ENCODE measurements at places on chromosomes 2 and 18.

DNA sequence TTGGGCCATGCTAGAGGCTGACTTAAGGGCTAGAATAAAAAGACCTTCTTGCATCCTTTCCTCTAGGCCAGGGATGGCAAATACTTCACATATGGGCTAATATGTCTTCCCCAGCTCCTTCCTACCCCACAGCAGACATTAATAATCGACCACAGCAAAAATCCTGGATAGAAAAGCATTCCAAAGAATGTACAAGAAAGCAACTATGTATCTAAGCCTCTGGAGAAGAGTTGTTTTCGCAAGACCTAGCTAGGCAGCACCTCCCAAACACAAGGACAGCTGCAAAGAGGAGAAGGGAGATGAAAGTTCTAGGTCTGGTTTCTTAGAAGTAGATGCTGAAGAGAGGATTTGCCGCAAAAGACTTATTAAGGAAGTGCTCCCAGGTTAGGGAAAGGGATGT lies 372.6 kb downstream of the SLC4A3 start:
- DNase-seq: no peak

GRCh38 chr2:118274841-118275510 lies 186.7 kb downstream of the INSIG2 start:
- DNase-seq: no peak

DNA sequence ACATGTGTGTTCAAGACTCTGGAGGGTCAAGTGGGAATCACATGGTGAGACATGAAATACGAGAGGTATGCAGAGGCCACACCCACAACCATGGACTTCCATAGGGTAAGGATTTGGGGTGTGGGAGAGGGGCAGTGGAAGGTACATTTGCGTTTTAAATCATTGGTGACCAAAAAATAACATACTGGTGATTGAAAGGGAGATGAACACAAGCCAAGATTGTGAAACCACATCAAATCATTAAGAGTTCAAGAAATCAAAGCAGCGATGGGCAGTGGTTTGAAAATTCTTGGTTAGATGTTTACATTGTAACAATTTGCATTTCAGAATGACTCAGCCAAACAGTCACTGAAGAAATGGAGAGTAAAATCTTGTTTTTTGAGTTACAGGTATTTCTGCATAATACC lies 1.9 kb upstream of the CABYR start:
- no peak for DNase-seq

- peak; percentile 17 for DNase-seq
Observed at GRCh38 chr2:218343591-218343990, 13.1 kb upstream of the CATIP start.

GRCh38 chr2:32553829-32554432 lies 73.9 kb upstream of the TTC27 start:
- peak; percentile 35 for DNase-seq

GRCh38 chr2:85244828-85245227 lies 83.0 kb downstream of the TGOLN2 start:
- no peak for DNase-seq

DNA sequence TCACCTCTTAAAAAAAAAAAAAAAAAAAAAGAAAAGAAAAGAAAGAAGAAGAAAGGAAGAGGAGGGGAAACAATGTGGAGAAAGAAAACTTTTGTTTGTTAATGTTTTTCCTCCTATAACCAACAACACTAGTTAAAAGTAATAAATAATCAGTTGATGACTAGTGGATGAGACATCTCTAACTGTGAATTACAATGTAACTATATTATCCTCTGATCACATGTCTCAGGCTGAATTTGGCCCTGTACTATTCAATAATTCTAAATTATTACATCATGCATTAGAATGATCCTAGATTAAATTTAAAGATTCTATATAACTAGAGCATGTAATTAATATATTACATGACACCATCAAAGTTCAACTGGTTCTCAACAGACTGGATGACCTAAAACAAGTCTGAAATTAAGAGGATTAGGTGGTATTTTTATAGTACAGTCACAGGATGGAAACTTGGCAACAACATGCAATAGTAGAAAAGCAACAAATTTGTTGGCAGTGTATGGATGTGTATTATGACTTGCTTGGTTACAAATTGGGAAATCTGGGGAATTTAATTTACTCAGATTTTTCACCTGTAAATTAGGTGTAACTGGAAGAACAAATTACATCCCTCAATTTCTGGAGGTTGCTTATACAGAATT lies 269.3 kb upstream of the SETBP1 start:
- no peak for DNase-seq

DNA sequence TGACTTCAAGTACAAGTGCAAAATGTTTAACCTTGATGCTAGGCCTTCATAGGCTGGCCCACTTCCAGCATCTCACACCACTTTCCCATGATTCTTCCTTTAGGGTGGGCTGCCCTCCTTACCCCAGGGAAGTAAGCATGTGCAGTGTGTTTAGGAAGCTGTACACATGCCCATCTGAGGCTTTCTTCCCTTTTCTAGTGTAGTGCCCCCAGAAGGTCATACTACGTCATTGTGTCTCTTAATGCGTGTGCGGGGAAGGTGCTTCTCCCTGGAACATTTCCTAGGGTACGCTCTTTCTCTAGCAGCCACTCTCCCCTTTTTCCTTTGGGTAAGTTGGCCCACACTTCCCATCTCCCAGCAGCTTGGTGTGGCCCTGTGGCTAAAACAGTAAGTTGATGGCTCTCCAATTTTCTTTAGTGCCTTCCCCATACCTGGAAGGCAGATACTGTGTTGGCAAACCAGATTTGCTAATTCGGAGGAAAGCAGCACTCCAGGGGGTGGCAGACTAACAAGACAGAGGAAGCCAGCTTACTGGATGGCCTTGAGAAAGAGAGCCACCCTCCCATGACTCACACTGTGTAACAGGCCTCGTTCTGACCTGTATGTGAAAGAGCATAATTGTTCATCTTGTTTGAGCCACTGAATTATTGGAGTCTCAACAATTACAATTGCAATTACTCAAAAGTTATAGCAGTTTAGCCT lies 1.1 kb upstream of the SULT6B1 start:
- peak; percentile 85 for DNase-seq

DNA sequence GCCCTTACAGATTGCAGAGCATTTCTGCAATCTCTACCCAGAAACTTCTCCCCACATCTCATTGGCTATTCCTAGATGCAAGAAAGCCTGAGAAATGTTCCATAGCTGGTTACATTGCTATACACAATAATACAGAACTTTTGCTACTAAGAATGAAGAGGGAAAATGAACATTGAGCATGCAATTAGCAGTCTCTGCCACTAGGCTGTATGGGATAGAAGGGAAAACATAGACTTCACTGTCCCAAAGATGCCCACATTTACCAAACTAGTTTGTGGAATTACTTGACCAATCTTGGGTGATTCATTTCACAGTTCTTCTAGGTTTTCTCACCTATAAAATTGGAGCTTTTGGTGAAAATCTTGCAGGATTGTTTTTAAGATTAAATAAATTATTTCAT lies 265.7 kb upstream of the NT5C1B start:
- DNase-seq: no peak

DNA sequence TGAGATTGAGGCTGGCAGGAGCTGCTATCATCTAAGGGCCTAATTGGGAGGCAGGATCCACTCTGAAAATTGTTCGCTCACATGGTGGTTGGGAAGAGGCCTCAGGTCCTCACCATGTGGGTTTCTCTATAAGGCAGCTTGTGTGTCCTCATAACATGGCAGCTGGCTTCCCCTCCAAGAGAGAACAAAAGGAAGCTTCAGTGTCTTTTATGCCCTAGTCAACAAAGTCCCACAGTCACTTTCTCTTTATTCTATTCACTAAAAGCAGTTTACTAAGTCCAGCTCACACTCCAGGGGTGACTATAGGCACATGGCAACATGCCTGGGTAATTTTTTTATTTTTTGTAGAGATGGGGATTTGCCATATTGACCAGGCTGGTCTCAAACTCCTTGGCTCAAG lies 5.8 kb upstream of the ITGAV start:
- no peak for DNase-seq

- peak; percentile 12 for DNase-seq
Observed at GRCh38 chr18:27860701-27861107, 316.2 kb downstream of the CDH2 start.

- no peak for DNase-seq
Observed at GRCh38 chr2:106322281-106322680, 128.2 kb upstream of the UXS1 start.

DNA sequence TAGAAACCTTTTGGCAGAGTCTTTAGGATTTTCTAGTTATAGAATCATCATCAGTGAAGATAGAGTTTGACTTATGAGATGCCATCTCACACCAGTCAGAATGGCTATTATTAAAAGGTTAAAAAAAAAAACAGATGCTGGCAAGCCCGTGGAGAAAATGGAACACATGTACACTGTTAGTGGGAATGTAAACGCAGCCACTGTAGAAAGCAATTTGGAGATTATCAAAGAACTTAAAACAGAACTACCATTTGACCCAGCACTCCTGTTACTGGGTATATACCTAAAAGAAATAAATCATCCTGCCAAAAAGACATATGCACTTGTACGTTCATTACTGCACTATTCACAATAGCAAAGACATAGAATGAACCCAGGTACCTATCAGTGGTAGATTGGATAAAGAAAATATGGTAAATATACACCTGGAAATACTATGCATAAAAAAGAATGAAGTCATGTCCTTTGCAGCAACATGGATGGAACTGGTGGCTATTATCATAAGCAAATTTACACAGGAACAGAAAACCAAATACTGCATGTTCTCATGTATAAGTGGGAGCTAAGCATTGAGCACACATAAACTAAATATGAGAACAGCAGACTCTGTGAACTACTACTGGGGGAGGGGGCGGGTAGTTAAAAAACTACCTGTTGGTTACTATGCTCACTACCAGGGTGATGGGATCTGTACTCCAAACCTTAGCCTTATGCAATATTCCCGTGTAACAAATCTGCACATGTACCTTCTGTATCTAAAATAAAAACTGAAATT lies 279.0 kb downstream of the KIAA1328 start:
- DNase-seq: no peak

GRCh38 chr18:50274941-50275340 lies 6.4 kb downstream of the MBD1 start:
- DNase-seq: no peak

DNA sequence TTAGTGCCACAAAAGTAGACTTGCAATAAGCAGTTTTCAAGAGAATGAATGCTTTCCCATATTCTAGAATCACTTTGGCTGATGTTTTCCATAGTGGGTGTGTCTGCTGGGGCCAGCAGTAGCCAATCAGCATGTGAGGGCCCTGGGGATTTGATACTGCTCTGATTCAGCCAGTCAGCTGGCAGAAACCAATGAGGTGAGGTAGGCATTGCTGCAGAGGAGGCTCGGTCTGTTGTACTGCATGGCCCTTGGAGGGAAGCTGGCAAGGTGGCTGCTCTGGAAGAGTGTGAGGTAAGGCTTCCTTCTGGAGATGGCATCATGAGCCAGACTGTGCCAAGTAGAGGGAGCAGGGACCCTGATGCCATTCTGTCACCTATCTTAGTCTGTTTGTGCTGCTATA lies 22.7 kb downstream of the TMEM87B start:
- no peak for DNase-seq

Data from kidney glomerular epithelial cell (primary cell).